NCI-H2107 (cell line): ENCODE measurements at places on chromosomes 2 and 18.

DNA sequence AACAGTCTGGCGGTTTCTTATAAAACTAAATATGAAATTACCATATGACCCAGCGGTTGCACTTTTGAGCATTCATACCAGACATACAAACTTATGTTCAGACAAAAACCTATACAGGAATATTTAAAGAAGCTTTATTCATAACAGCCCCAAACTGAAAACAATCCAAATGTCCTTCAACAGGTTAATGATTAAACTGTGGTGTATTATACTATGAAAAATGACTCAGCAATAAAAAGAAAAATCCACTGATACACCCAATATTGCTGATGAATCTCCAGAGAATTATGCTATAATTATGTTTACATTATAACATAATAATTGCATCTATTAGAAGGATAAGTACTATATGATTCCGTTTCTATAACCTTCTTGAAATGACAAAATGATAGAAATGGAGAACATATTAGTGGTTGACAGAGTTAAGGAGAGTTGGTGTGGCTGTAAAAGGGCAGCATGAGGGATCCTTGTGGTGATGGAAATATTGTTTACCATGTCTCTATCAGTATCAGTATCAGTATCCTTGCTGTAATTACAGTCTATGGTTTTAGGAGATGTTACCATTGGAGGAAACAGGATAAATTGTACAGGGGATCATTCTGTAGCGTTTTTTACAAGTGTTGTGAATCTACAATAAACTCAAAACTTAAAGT lies 127.1 kb downstream of the DSC3 start:
- DNase-seq = no peak

- no peak for DNase-seq
Measured at GRCh38 chr18:77061946-77062517, 70.6 kb downstream of the MBP start.

GRCh38 chr2:18762667-18763066 lies 173.3 kb upstream of the NT5C1B start:
- no peak for DNase-seq

DNA sequence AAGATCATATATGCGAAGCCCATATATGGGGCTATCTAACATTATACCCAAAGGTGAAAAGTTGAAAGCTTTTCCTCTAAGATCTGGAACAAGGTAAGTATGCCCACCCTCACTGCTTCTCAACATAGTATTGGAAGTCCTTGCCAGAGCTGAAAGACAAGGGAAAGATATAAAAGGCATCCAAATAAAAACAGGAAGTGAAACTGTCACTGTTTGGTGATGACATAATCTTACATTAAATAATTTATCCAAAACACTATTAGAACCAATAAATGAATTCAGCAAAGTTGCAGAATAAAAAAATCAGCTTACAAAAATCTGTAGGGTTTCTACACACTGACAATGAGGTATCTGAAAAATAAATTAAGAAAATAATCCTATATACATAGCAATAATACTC lies 205.8 kb downstream of the INSIG2 start:
- DNase-seq = no peak

DNA sequence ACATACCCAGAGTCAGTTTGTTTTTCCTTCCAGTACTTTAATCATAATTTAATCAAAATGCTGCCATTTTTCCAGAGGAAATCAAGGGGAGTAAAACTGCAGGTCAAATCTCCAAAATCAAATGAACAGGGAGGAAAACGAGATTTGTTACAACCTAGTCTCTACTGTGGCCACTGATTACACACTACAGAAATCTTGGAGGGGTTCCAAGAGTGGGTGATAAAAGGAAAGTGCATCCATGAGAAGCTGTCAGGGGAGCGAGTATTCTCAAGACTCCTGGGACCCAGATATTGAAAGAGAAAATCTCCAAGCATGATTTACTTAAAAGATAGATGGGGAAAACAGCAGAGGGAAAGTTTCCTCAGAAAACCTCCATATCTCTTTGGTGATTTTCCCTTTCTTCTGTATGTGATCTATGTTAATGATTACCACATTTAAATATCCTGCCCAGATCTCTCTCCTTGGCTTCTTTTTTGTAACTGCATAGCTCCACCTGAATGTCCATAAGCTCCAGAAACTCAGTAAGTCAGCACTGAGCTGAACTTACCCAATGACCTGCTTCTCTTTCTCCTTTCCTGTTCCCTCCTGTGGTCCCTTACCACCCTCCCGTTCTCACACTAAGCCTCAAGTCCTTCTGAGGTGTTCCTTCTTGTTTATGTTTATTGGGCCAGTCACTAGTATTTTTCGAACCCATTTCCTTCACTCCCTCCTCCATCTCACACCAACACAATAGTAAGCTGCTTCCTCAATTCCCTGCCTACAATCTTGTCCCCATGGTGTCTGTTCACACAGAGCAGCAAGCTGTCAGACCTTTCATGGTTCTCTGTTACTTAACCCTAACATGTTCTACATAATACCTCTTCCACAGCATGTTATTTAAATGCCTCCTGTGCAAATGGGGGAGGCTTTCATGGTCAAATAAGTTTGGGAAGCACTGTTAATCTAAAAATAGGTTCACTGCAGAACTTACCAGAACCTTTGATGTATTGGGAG lies 73.9 kb upstream of the TWSG1 start:
- DNase-seq = no peak

GRCh38 chr2:201909348-201909747 lies 103.0 kb downstream of the CDK15 start:
- no peak for DNase-seq

DNA sequence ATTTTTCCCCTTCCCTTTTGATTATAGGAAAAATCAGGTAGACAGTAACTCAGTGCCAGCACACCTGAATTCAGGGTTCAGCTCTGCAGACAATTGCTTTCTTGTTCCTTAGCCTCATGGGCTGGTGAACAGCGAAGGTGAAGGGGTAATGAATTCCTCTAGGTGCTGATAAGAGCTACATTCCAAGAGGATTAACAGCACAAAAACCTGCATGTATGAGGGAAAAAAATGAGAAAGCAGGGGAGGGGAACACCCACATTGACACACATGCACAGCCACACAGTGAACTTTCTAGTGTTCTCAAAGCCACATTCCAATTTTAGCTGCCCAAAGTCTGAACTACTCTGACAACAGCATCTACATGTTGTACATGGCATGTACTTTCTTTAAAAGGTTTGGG lies 46.1 kb downstream of the SPATS2L start:
- no peak for DNase-seq

GRCh38 chr2:167293172-167293781 lies 405.0 kb downstream of the XIRP2 start:
- DNase-seq = no peak

DNA sequence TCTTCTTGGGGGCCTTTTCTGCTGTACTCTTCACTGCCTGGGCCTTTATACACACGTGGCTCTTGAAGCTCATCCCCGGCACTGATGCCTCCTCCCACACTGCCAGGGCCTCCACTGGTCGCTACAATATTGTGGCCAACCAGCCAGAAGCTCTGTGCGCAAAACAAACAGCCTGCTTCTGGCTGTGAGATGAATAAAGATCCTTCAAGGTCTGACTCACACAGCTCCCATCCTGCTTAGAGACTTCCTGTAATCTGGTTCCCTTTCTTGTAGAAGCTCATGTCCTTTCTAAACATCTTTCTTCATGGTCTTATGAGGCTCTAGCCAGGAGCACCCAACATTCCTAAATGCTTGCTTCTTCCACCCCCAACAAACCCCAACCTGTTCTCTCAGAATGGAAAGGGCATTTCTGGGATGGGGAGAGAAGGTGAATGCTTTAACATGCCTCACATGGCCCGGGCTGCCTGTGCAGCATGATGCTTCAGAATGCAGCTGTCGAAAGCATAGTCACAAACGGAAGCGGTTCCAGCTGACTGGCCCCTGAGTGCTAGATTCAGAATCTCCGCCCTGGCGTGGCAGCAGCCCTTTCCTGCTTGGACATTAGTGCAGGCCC lies 24.6 kb downstream of the NRP2 start:
- DNase-seq = no peak

DNA sequence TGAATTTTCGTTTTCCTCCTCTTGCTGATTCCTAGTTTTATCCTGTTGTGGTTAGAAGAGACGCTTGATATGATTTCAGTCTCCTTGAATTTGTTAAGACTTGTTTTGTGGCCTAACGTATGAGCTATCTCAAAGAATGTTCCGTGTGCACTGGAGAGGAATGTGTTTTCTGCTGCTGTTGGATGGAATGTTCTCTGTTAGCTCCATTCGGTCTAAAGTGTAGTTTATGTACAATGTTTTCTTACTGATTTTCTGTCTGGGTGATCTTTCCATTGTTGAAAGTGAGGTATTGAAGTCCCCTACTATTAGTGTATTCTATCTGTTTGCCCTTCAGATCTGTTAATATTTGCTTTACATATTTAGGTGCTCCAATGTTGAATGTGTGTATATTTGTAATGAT lies 25.9 kb downstream of the COLEC11 start:
- DNase-seq = no peak

DNA sequence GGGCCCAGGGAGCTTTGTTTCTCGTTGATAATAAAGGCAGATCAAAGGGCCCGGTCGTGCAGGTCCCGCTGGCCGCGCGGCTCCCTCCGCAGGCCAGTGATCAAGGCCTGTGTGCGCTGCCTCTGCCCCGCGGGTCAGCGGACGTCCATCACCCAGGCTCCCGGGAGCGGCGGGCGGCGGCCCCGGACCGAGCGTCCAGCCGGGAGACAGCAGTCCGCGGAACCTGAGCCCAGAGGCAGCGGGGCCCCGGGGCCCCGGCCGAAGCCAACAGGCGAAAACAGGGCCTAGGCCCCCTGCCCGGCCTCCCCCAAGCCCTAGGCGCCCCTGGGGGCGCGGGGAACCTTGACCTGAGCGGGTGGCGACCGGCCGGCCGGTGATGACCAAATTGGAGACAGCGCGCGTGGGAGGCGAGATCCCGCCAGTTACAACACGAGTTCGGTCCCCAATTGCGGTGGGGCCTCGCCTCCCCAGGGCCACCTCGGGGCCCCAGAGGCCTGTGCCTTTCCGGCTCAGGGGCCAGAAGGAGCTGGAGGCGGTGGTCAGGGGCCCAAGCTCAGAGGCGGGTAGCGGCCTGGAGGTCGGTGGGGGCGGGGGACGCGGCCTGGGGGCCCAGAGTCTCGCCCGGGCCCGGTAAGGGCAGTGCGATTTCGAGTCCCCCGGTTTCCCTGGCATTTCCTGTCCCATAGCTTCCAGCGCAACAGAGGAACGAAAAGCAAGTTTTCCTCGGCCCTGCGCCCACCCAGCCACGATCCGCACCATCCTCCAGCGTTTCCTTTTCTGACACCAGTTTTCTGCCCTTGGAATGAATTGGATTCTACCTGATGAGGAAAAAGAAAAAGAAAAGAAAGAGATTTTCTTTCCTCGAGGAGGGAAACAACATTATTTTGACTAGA lies 5.9 kb downstream of the SP9 start:
- DNase-seq = no peak

GRCh38 chr2:84832772-84833461 lies 48.0 kb downstream of the TRABD2A start:
- DNase-seq = no peak

GRCh38 chr2:228669690-228670089 lies 488.2 kb upstream of the SPHKAP start:
- DNase-seq = no peak

DNA sequence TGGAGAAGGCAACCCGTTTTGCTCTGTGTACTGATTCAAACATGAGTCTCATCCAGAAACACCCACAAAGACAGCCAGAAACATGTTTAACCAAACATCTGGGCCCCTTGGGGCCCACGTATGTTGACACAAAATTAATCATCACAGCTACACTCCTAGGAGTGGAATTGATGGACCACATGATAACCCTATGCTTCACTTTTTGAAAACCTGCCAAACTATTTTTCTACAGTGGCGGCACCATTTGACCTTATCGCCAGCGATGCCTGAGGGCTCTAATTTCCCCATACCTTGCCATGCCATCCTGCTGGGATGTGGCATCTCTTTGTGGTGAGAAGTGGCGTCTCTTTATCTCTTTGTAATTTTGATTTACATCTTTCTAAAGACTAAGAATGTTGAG lies 38.5 kb downstream of the PSMG2 start:
- DNase-seq = no peak

DNA sequence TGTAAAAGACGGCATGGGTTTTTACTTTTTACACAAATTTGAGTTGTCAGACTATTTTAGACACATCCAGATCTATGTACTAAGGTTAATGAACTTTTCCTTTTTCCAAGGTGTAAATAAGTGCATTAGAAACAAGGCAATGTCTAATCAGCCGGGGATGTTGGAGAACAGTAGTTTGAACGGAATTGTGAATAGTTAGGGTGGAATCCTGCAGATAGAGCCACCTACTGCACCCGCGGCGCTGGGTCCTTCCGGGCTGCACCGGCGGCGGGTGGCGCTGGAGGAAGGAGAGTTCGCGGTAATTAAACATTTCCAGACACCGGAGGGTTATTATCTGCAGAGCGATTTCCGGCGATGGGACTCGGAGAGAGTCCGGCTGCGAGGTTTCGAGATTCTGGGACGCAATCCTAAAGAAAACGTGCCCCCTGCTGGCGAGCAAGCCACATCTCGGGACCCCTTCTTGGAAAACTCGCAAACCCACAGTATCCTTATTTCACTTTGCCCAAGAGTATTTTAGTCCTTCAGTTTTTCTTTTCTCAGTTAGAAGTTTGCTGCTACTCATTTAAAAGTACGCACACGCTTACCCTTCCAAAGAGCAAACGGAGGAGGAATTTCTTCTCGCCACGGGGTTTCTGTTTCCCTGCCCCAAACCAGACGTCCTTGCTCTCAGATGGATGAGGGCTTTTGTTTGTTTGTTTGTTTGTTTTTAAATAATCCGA lies 4.5 kb upstream of the OSR1 start:
- peak; percentile 25 for DNase-seq

- no peak for DNase-seq
Measured at GRCh38 chr2:96085541-96086355, 30.6 kb downstream of the ADRA2B start.

GRCh38 chr2:120741571-120742561 lies 6.2 kb downstream of the GLI2 start:
- DNase-seq = no peak

GRCh38 chr2:134500211-134500935 lies 218.4 kb downstream of the TMEM163 start:
- DNase-seq = no peak
